ENCODE measurements at places on chromosomes 2 and 18.

GRCh38 chr18:9153256-9153655, 16.7 kb downstream of the ANKRD12 start:
- DNase-seq = peak; percentile 18

DNA sequence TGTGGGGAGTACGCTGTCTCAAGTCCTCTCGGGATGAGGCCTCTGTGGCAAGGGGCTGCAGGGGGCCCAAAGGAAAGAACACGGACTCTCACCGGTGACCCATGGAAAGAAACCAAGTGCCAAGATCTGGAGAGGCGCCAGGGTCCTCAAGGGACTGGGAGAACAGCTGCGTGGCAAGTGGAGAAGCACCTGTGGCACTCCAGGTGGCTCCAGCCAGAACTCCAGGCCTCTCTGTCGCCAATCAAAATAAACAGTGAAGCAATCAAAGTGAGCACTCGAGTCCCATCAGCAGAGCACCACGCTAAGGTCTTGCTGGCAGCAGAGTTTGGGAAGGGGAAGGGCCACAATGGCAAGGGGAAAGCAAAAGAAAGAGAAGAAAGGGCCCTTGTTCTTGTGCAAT, 54.7 kb downstream of the BCL2 start:
- no peak for DNase-seq

DNA sequence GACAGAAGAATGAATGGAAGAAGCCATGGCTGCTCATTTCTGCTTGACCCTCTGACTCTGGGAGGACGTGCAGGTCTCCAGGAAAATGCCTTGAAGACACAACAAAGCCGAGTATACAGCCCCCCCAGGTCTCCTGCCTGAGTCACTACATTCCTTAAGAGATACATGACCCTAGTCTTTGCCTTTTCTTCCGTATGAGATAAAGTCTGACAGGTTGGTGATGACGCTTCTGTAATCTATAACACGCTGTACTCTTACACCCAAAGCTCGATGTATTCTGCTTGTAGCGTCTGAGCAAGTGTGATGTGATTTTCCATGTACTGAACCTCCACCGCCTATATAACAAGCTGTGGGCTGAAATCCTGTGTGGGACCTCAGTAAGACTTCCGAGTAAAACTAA, 77.3 kb downstream of the KCTD1 start:
- DNase-seq = no peak

- DNase-seq = no peak
Measured at GRCh38 chr2:179543361-179543901, 278.8 kb upstream of the SESTD1 start.

DNA sequence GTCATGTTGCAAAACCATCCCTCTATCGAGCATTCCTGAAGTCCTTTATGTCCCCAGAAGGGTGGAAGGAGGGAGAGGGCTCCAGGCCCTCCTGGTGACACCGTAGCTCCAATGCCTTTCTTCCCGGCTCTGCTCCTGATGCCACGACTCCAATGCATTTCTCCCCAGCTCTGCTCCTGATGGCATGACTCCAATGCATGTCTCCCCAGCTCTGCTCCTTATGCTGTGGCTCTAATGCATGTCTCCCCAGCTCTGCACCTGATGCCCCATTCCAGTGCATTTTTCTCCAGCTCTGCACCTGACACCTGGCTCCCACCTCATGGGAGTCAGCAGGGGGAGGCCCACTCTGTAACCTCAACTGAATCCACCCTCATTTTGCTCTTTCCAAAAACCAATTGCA, 153.0 kb upstream of the SALL3 start:
- no peak for DNase-seq

GRCh38 chr2:45836316-45836715, 184.8 kb downstream of the PRKCE start:
- no peak for DNase-seq

DNA sequence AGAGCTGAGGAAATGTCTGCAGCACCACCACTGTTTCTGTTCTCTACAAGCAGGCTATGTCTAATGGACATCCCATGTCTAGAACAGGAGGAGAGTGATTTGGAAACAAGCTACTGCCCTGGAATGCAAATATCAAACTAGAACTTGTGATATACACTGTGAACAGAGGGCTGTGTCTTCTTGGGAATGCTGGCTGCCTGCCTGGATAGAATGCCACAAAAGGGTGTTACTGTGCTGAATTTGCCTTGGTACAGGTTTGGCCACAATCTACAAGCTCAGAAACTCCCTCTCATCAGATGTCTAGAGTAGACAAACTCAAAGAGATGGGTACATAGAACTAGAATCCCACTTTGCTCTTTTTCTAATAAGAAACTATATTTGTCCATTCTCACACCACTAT, 170.5 kb downstream of the NYAP2 start:
- no peak for DNase-seq

- DNase-seq = no peak
Measured at GRCh38 chr2:205685314-205686055, 3.2 kb downstream of the NRP2 start.

GRCh38 chr2:121890041-121890440, 134.6 kb downstream of the TSN start:
- DNase-seq = no peak

DNA sequence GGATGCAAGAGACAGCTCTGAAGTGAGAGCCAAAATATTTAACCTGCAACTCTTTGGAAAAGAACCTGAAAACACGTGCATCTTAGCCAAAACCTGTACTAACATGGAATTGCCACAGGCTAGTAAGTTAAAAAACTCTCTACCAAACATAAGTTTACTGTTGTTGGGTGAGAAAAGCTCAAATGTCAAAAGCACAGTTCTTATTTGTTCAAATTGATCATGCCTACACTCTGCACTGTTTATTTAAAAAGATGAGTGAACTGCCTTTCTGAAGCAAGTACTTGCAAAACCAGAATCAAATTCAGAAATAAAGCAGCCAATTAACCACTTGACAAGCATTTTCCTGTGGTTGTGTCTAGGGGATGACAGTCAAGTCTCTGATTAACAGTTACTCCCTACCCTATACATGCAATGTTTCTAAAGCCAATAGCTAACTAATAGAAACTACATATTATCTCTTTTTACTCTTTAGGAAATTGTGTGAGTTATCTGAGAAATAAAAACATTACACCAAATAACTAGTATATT, 5.6 kb downstream of the IKZF2 start:
- no peak for DNase-seq

DNA sequence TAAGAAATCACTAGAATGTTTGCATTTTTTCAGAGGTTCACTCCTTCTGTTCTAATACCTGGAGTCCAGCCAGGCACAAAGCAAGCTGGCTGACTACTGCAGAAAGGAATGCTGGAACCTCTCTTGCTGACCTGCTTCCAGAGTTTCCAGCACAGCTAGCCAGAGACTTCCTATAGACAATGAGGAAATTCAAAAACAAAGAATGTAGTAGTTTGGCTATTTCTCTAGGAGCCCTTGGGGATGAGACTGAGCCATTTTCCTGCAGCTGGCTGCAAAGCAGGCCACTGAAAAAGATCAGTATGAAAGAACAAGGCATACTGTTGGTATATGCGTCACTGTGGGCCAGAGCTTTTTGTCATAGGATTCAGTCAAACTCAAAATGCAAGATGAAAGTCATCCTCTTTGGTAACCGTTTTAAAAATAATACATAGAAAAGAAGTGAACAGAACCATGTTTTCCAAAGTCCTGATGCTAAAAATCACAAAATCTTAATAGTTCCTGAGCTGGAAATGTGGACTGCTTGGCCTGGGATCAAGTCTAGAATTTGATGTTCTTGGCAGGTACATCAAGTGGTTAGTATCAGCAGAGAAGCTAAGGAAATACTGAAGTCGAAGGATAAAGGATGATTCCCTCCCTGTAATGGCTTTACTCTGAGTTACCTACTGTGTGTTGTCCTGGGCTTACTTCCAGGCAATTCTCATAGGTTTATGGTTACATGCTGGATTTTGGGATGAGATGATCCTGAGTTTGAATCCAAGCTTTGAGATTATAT, 9.0 kb upstream of the DSEL start:
- DNase-seq = no peak

DNA sequence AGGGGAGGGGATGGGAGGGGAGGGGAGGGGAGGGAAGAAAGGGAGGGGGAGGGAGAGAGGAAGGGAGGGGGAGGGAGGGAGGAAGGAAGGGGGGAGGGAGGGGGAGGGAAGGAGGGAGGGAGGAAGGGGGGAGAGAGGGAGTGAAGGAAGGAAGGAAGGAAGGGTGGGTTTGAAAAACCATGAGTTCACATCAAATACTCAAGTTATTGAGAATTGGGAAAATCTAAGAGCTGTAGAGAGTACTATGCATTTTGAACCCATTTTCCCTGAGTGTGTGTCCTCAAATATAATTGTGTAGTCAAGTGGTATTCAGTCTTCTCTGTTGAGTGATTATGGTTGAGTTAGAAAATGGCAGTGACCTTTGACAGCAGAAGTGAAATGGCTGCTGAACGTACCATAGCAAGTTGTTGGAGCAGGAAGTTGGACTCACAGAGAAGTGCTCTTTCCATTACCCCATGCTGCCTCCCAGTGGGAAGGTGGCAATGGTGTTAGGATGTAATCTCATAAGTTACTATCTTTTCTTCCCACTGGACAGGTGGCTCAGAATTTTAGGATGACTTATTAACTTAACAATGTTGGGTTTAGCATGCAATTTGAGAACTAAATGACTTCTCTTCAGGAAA, 214.6 kb downstream of the SETBP1 start:
- peak; percentile 42 for DNase-seq

- no peak for DNase-seq
Measured at GRCh38 chr2:241895712-241896641, 26.4 kb downstream of the RTP5 start.

DNA sequence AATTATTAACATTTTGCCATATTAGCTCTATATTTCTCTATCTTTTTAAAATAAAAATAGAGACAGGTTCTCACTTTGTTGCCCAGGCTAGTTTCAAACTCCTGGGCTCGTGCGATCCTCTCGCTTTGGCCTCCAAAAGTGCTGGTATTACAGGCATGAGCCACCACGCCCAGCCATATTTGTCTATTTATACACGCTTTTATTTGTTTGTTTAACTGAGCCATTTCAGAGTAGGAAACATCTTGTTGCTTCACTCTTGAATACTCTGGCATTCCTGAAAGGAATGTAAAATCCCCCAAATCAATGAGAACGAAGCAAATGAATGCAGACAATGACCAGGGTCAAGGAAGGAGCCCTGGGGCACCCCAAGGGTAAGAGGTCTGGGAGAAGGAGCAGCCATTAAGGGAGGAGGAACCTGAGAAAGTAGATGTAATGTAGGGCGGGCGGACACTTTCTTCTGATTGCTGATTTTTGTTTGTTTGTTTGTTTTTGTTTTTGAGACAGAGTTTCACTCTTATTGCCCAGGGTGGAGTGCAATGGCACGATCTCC, 31.7 kb upstream of the RAB1A start:
- DNase-seq = no peak

- DNase-seq = peak; percentile 32
Measured at GRCh38 chr2:201132518-201132917, 16.6 kb downstream of the CFLAR start.

- no peak for DNase-seq
Measured at GRCh38 chr2:70712916-70713315, 55.1 kb downstream of the ADD2 start.

DNA sequence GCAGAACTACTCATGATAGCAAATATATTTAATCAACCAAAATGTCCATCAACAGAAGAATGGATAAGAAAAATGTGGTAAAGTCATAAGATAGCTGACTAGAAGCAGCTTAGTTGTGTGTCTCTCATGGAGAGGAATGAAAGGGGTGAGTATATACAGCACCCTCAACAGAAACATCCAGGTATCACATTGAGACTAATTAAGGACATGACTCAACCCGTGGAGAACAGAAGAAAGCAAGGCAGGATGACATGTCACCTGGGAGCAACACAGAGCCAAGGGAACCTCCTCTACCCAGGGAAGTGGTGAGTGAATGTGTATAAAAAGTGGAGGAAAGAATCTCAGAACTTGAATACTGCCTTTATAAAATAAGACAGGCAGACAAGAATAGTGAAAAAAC, 1695.0 kb upstream of the CELF4 start:
- no peak for DNase-seq

- DNase-seq = no peak
Measured at GRCh38 chr2:84224121-84224520, 235.0 kb downstream of the SUCLG1 start.

- DNase-seq = no peak
Measured at GRCh38 chr18:57595347-57595746, 8.8 kb upstream of the FECH start.

GRCh38 chr18:77105028-77105427, 27.6 kb downstream of the MBP start:
- DNase-seq = no peak

All from AML-193 (cell line).